CD4-positive, alpha-beta T cell (primary cell): ENCODE measurements at places on chromosomes 1 and 21. TPM values are rescaled to one million over a fixed set of nuclear protein-coding genes. Genes with fewer than 3 reads are reported as not detected.
A peak's percentile ranks its signal among the peaks of the same experiment; 100 is the strongest.

DNA sequence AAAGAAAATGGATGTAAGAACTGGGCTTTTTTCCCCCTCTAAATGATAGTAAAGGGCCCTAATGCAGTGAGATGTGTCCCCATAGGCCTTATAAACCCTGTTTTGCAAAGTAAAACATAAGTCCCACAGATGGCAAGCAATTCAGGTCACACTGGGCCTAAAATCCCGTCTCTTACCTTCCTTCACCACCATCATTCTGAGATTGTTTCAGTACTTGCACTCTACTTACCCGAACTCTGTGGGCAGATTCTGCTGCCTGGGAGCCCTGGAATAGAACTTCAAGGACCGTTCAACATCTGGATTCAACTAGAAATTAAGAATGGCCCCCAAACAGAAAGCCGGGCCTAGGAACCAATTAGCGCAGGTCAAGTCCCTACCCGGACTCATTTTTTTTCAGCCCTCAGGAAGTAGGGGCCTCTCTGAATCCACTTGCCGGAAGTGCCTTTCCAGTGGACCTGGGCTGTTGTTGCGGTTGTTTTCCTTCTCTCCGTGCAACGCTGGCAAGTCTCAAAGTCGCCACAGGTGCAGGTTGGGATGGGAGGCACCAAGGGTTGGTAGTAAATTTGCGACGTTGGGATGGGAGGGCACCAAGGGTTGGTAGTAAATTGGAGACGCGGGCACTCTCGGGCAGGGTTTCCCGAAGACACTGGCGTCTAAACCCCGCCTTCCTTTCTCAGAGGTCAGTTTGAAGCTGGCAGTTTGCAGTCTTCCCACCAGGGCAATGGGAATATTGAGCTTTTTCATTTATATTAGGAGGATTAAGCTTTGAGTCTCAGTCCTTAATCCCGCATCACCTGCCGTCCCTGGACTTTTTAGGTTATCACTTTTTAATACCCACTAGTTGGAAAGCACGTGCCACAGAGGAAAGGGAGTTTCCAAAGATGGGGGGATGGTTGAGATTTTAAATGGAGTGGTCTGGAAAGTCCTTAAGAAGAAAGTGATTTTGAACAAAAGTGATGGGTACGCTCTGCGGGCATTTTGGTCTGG is at the start of gene TMEM69:
Gene TMEM69 (plus strand): TSS at position 428 of the 987 bp plus-strand sequence. CDS start 2,888 bp downstream, outside the sequence.
- H3K27ac ChIP-seq = peak within 1 kb of the TSS; percentile 97
- peak within 1 kb of the TSS; percentile 95 for H3K4me3 ChIP-seq
- no peaks in the 10 kb centered on the region for H3K27me3 ChIP-seq
- H3K4me1 ChIP-seq = peaks cover 40% of the 10 kb centered on the region
- peaks cover 8% of the 10 kb centered on the region for H3K36me3 ChIP-seq

DNA sequence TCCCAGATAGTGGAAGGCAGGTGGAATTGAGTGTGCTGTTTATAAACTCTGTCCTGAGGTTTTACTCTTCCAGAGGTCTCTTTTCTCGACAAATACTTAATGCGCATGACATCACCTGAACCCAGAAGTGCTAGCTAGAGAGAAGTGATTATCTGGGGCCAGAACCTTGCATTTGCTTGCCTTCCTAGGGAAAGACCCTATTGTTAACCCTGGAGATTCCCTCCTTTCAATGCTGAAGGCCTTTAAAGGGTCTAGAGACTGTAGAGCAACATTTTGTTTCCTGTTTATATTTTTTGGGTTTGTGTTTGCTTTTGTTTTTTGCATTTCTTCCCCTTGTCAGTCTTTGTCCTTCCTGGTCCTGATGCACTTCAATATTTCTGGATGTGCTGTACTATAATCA is 36.2 kb downstream of the ATP2B4 start:
- H3K27me3 ChIP-seq = no peaks in the 10 kb centered on the region
- peaks cover 71% of the 10 kb centered on the region for H3K4me1 ChIP-seq
- H3K4me3 ChIP-seq = no peak overlapping the region

GRCh38 chr21:44762221-44763049 is 39.2 kb downstream of the UBE2G2 start:
- H3K27ac ChIP-seq = no peak overlapping the region
- no peak for DNase-seq
- H3K4me3 ChIP-seq = no peak overlapping the region
- peaks cover 26% of the 10 kb centered on the region for H3K4me1 ChIP-seq

DNA sequence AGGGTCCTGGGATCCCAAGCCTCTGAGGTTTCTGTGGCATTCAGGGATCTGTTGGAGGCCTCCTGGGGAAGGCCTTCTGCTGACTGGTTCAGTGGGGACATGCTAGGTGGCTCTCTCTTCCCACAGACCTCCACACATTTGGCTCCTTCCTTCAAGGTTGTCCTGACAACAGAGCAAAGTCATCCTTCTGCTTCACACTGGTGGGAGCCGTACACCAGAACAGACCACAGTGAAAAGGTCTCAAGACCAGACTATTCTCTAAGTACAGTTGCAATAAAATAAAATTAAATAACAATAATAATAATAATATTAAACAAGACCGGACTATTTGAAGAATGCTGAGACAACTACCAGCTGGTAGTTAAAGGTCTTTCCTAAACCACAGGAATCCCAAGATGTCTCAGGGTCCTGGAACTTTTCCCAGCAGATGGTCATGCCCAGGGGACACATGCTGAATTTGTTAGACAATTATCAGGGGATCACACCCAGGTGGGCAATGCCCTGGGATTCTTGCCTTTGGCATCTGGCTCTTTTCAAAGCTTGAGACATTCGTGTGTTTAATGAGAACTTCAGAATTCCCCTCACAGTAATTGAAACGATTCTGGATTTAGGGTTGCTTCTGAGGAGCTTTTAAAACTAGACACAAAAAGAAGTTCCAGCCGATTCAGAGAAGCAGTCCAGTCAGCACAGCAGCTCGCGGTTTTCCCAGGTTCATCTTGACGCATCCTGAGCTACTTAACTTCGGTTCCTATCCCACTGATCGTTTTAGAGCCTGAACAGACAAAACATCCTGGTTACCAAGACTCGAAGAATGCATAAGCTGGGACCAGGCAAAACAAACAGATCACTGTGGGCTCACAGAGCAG is 22.9 kb downstream of the HTR1D start:
- no peaks in the 10 kb centered on the region for H3K36me3 ChIP-seq
- no peak for DNase-seq
- H3K27me3 ChIP-seq = no peaks in the 10 kb centered on the region
- no peak overlapping the region for H3K4me3 ChIP-seq
- H3K27ac ChIP-seq = no peak overlapping the region
- no peaks in the 10 kb centered on the region for H3K4me1 ChIP-seq

DNA sequence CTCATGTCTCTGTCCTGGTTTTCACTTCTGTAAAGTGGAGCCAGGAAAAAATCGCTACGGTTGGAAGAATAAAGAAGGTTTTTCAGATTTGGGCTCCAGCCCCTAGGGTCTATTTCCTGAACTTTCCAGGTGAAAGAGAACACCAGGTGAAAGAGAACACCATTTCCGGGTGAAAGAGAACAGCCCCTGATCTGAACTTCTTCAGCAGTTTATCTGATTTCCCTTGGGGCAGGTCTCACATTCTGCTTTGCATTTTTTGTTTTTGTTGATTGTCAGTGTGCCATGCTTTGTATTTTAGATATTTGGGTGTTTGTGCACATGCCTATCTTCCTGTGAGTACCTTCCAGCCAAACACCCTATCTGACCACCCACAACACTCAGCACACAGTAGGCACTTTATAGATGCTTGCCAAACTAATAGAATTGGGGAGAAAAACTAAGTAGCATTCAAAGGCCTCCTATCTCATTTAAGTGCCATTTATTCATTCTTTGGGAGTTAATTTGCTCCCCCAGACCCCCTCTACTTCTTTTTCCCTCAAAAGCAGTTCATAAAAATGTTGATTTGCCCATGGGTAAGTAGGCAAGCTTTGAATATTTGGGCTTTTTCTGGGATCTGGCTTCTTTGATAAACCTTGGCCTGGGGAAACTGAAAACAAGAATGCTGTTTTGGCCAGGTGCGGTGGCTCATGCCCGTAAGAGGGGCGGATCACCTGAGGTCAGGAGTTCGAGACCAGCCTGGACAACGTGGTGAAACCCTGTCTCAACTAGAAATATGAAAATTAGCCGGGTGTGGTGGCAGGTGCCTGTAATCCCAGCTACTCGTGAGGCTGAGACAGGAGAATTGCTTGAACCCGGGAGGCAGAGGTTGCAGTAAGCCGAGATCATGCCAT is 2.2 kb downstream of the NAV1 start:
- H3K36me3 ChIP-seq = no peaks in the 10 kb centered on the region
- H3K27ac ChIP-seq = no peak overlapping the region
- peaks cover 40% of the 10 kb centered on the region for H3K27me3 ChIP-seq
- peaks cover 22% of the 10 kb centered on the region for H3K4me1 ChIP-seq
- DNase-seq = no peak

DNA sequence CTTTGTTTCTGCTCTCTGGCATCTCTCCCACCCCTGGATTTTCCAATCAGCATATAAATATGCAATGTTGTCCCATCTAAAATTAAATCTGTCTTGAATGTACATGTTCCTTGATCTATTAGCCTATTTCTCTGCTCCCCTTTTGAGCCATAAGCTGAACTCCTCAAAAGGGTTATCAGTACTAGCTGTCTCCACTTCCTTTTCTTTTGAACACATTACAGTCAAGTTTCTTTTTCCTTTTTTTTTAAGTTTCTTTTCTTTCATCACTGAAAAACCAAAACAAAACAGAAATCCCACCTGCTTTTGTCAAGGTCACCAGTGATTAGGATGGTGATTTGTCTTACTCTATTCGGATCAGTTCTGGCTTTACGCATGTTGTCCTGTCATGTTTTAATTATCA is 29.3 kb downstream of the XCL2 start:
- no peak overlapping the region for H3K4me3 ChIP-seq
- no peaks in the 10 kb centered on the region for H3K27me3 ChIP-seq
- peaks cover 45% of the 10 kb centered on the region for H3K4me1 ChIP-seq
- no peaks in the 10 kb centered on the region for H3K36me3 ChIP-seq

- no peak overlapping the region for H3K4me3 ChIP-seq
- H3K27me3 ChIP-seq = no peaks in the 10 kb centered on the region
- H3K4me1 ChIP-seq = no peaks in the 10 kb centered on the region
- H3K36me3 ChIP-seq = no peaks in the 10 kb centered on the region
- no peak for DNase-seq
These were observed 25.2 kb downstream of the GPR137B start for GRCh38 chr1:236167578-236167977.

- no peaks in the 10 kb centered on the region for H3K4me1 ChIP-seq
- no peaks in the 10 kb centered on the region for H3K27me3 ChIP-seq
- H3K36me3 ChIP-seq = no peaks in the 10 kb centered on the region
- H3K27ac ChIP-seq = no peak overlapping the region
- H3K4me3 ChIP-seq = no peak overlapping the region
These were observed 77.4 kb upstream of the MROH9 start for GRCh38 chr1:170857955-170858354.

GRCh38 chr21:43684424-43684823 is 25.1 kb downstream of the RRP1B start:
- peaks cover 89% of the 10 kb centered on the region for H3K36me3 ChIP-seq
- H3K4me3 ChIP-seq = no peak overlapping the region

- H3K27ac ChIP-seq = no peak overlapping the region
- no peaks in the 10 kb centered on the region for H3K4me1 ChIP-seq
- no peak for DNase-seq
- H3K36me3 ChIP-seq = no peaks in the 10 kb centered on the region
- H3K27me3 ChIP-seq = no peaks in the 10 kb centered on the region
These were observed 1018.5 kb downstream of the ADGRL2 start for GRCh38 chr1:82819234-82819633.

DNA sequence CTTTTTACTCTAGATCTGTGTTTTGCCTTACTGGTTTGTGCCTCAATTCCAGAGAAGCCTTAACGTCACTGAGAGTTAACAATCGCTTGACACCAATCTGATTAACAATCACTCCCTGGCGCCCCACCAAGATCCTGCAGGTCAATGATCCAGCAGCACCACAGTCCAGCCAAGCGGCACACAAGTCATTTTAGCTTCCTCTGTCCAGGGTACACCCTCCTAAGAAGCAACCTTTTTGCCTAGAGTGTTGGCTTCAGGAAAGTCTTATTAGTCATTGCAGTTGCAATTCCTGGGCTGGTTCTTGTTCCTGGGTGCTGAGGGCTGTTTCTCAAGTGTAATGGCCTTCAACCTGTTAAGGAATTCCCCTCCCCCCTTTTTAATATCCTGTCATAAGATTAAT is 323.0 kb upstream of the USP25 start:
- no peaks in the 10 kb centered on the region for H3K36me3 ChIP-seq
- DNase-seq = no peak
- H3K4me1 ChIP-seq = no peaks in the 10 kb centered on the region
- H3K27ac ChIP-seq = no peak overlapping the region
- H3K27me3 ChIP-seq = no peaks in the 10 kb centered on the region

DNA sequence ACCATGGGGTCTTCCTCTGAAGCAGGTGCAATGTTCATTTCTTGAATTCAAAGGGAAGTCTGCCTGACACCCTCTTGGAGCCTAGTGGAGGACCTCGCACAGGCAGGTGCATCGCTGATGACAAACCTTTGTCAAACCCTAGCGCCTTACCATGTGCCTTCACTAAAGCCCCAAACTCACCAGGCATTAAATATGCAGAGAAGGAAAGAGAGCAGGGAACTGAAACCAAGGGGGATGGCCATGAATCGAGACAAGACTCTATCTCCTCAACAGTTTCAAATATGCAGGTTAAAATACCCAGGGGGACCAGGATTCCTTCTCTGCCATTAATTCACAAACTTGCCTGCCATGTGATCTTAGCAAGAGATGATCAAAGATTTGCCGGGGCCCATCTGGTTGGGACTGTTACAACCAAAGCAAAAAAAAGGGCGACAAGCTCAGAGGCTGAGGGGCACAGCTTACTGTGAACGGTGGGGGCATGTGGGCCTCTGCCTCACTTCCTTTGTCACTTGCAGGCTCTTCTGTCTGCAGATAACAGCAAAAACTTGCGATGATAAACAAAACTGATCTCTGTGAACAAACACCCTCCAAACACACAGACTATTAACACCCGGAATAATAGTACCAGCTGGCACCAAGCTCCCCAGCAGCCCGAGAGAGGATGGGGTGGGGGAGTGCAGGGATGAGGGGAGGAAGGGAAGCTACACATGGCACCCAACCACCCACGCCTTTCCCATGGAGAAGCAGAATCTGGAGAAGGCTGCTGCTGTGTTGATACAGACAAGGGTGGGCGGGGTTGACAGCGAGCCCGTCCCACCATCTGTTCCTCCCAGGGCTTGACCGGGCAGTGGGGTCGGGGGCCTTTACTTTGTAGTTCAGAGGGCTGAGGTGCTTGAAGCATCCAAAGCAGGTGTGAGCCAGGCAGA is 33.9 kb downstream of the TMEM63A start:
- peak; percentile 56 for DNase-seq
- peak overlapping the region; percentile 46 for H3K27ac ChIP-seq
- H3K4me1 ChIP-seq = peaks cover 46% of the 10 kb centered on the region
- H3K36me3 ChIP-seq = peaks cover 76% of the 10 kb centered on the region
- no peak overlapping the region for H3K4me3 ChIP-seq

GRCh38 chr1:116832308-116832931 is 77.3 kb upstream of the PTGFRN start:
- DNase-seq = no peak
- no peaks in the 10 kb centered on the region for H3K27me3 ChIP-seq
- no peak overlapping the region for H3K4me3 ChIP-seq
- peaks cover under 1% of the 10 kb centered on the region for H3K4me1 ChIP-seq

GRCh38 chr1:226778657-226779058 is 39.6 kb upstream of the ITPKB start:
- peaks cover 22% of the 10 kb centered on the region for H3K4me1 ChIP-seq
- no peaks in the 10 kb centered on the region for H3K36me3 ChIP-seq
- H3K27me3 ChIP-seq = no peaks in the 10 kb centered on the region
- no peak for DNase-seq
- no peak overlapping the region for H3K27ac ChIP-seq

The DIO1 gene
- not detected for total RNA-seq

The BRDT gene
- not detected for total RNA-seq

The SH2D1B gene
- total RNA-seq = not detected

The OR2L2 gene
- 0.22 TPM for total RNA-seq
